ENCODE measurements at places on chromosomes 13 and 19. TPM values are rescaled to one million over a fixed set of nuclear protein-coding genes. Genes with fewer than 3 reads are reported as not detected.

Gene SYNGR4
- not detected for total RNA-seq

GRCh38 chr13:70297189-70297616 lies 189.0 kb upstream of the KLHL1 start:
- no peaks in the 10 kb centered on the region for H3K36me3 ChIP-seq
- H3K27me3 ChIP-seq = no peaks in the 10 kb centered on the region
- H3K27ac ChIP-seq = no peak overlapping the region
- DNase-seq = no peak

GRCh38 chr13:60519496-60519895 lies 122.5 kb downstream of the TDRD3 start:
- DNase-seq = no peak
- H3K4me1 ChIP-seq = no peaks in the 10 kb centered on the region
- peaks cover 4% of the 10 kb centered on the region for H3K36me3 ChIP-seq
- H3K27ac ChIP-seq = no peak overlapping the region

- no peak overlapping the region for H3K4me3 ChIP-seq
- H3K36me3 ChIP-seq = no peaks in the 10 kb centered on the region
- no peaks in the 10 kb centered on the region for H3K27me3 ChIP-seq
- H3K27ac ChIP-seq = no peak overlapping the region
Measured at GRCh38 chr13:65855242-65855805, 1374.8 kb downstream of the PCDH9 start.

- H3K4me3 ChIP-seq = no peak overlapping the region
- no peak overlapping the region for H3K27ac ChIP-seq
- no peaks in the 10 kb centered on the region for H3K36me3 ChIP-seq
Measured at GRCh38 chr13:27379694-27380641, 44.5 kb upstream of the GTF3A start.

- H3K4me3 ChIP-seq = no peak overlapping the region
- H3K27me3 ChIP-seq = no peaks in the 10 kb centered on the region
- no peak overlapping the region for H3K27ac ChIP-seq
- H3K36me3 ChIP-seq = no peaks in the 10 kb centered on the region
Measured at GRCh38 chr13:107753291-107753690, 462.0 kb downstream of the LIG4 start.

- H3K4me3 ChIP-seq = no peak overlapping the region
- no peaks in the 10 kb centered on the region for H3K27me3 ChIP-seq
- H3K36me3 ChIP-seq = no peaks in the 10 kb centered on the region
- H3K27ac ChIP-seq = no peak overlapping the region
- no peak for DNase-seq
Measured at GRCh38 chr19:3357271-3357991, 9.0 kb upstream of the NFIC start.

GRCh38 chr19:7783991-7784423 lies 21.0 kb downstream of the CLEC4M start:
- H3K27me3 ChIP-seq = no peaks in the 10 kb centered on the region
- H3K4me1 ChIP-seq = no peaks in the 10 kb centered on the region
- DNase-seq = no peak
- no peak overlapping the region for H3K4me3 ChIP-seq
- H3K36me3 ChIP-seq = no peaks in the 10 kb centered on the region

Gene GFY
- not detected for total RNA-seq

Gene MUC16
- 0.03 TPM for total RNA-seq

Gene COX7A1
- 127 TPM for total RNA-seq

Gene CGB8
- total RNA-seq = not detected

GRCh38 chr13:96662036-96662435 lies 332.2 kb downstream of the OXGR1 start:
- no peaks in the 10 kb centered on the region for H3K36me3 ChIP-seq
- no peaks in the 10 kb centered on the region for H3K4me1 ChIP-seq
- no peaks in the 10 kb centered on the region for H3K27me3 ChIP-seq
- no peak overlapping the region for H3K4me3 ChIP-seq

Gene SGCG
- total RNA-seq = 3.6 TPM

Gene SRRM5
- 0.51 TPM for total RNA-seq

Gene KRTDAP
- total RNA-seq = not detected

- no peak overlapping the region for H3K27ac ChIP-seq
- H3K36me3 ChIP-seq = no peaks in the 10 kb centered on the region
- no peaks in the 10 kb centered on the region for H3K4me1 ChIP-seq
- DNase-seq = no peak
- H3K27me3 ChIP-seq = no peaks in the 10 kb centered on the region
- H3K4me3 ChIP-seq = no peak overlapping the region
Measured at GRCh38 chr13:77574096-77574495, 38.6 kb downstream of the SCEL start.

DNA sequence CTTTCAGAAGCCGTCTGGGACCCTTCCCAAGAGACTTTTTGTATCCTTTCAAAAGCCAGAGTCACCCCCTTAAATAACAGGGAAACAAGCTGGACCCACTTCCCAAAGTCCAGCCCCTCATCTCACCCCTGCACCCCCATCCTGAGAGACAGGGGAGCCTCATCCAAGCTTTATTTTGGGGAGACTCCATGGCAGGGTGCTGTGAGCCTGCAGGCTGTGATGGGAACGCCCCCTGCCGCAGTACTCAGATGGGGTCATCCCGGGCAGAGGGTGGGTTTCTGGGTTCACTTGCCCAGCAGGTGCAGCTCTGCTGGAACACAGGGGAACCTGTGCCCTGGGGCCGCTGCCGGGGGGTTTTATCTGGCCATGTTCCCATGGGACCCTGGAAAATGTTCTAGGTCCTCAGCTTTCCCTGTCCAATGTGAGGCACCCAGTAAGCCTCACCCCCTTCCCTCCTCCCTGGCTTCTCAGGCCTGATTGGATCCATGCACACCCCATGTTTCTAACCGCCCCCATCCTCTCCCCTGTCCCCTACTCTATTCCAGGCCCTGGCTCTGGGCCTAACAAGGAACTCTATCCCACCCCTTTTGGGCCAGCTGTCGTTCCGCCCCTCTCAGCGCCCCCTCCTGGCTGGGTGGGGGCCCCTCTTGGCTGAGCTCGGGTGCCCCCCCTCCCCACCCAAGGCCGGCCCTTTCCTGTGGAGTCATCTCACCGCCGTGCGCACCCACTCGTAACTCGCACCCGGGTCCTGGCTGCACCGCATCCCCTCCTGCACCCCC lies 1.0 kb downstream of the HIF3A start:
- no peaks in the 10 kb centered on the region for H3K4me1 ChIP-seq
- H3K27ac ChIP-seq = peak overlapping the region; percentile 7
- H3K4me3 ChIP-seq = no peak overlapping the region
- DNase-seq = peak; percentile 88

Gene VSTM1
- total RNA-seq = not detected

Gene SEMA6B
- 32.0 TPM for total RNA-seq

DNA sequence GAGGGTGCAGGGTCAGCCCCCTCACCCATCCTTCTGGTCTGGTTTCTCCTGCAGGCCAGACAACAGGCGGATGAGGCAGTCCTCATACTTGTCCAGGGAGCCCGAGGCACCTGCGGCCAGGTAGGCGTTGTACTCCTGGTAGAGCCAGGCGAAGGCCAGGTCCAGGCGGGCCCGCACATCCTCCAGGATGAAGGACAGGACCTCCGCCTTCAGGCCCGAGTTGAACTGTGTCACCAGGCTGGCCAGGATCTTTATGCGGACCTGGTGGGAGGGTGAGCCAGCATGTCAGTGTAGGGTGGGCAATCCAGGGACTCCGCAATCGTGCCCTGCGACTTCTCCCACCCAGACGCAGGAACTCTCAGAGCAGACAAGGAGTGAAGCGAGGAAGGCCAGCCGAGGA lies 13.8 kb upstream of the RSPH6A start:
- H3K4me1 ChIP-seq = no peaks in the 10 kb centered on the region
- DNase-seq = no peak
- H3K4me3 ChIP-seq = no peak overlapping the region
- H3K27ac ChIP-seq = no peak overlapping the region
- H3K36me3 ChIP-seq = no peaks in the 10 kb centered on the region

Gene PEAK3
- total RNA-seq = 1.5 TPM

GRCh38 chr13:95724252-95724651 lies 47.3 kb downstream of the DNAJC3 start:
- no peak for DNase-seq
- H3K27ac ChIP-seq = no peak overlapping the region
- no peaks in the 10 kb centered on the region for H3K4me1 ChIP-seq
- no peaks in the 10 kb centered on the region for H3K36me3 ChIP-seq
- no peaks in the 10 kb centered on the region for H3K27me3 ChIP-seq

DNA sequence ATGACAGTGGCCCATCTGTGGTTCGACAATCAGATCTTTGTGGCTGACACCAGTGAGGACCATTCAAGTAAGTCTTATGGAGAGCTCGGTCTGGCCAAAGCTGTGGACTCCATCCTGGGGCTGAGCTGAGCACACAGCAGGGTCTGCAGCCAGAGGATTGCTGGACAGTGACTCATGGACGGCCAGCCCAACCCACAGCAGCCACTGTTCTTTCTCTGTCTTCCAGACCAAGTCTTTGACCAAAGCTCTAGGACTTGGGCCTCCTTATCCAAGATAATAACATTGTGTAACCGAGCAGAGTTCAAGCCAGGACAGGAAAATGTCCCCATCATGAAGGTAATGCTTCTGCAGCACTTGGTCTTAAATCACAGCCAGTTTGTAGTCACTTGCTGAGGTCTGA lies 12.4 kb downstream of the ATP12A start:
- peak; percentile 75 for DNase-seq
- no peak overlapping the region for H3K4me3 ChIP-seq
- H3K4me1 ChIP-seq = no peaks in the 10 kb centered on the region

DNA sequence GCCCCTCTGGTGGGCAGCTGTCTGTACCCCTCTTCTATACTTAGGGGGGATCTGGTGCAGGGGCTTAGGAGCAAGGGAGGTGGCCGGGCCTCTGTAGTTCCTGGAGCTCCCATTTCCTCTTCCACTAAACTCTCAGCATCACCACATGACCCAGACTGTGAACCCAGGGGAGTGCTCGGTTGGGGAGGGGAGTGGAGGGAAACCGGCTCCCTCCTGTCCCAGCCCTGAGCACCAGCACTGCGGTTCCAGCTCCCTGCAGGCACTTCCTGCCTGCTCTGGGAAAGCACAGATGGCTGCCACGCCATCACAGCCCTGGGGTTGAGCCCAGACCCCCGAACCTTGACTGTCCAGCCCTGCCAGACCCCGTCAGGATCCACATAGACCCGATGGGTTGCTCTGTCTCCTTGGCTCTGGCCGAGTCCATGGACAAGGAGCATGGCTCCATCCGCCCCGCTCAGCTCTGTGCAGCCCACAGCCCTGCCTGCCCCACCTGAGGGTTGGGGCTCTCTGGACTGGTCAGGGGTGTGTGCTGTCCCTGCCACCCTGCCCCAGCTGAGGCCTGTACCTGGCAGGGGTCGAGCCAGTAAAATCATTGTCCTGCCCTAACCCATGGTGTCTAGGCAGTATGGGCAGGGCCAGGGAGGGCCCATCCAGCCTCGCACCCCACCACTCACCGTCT lies 36.0 kb upstream of the SLC7A10 start:
- H3K4me3 ChIP-seq = no peak overlapping the region
- H3K27ac ChIP-seq = no peak overlapping the region
- no peaks in the 10 kb centered on the region for H3K27me3 ChIP-seq
- H3K4me1 ChIP-seq = no peaks in the 10 kb centered on the region
- no peak for DNase-seq
- H3K36me3 ChIP-seq = no peaks in the 10 kb centered on the region

DNA sequence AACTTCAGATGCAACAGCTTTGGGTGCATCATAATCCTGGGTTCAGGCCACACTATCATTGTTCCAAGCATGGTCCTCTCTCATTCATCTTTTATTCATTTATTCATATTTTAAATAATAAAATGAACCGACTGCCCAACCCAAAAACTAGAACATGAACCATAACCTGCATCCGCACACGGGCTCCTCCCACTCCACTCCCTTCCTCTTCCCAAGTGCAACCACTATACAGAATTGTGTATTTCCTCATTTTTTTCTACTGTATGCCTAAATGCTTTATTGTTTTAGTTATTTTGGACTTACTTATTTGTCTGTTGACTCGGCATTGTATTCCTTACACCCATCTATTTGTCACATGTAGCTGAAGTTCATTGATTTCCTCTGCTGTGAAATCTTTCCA lies 30.7 kb upstream of the POMP start:
- no peaks in the 10 kb centered on the region for H3K27me3 ChIP-seq
- H3K27ac ChIP-seq = no peak overlapping the region
- DNase-seq = no peak
- H3K36me3 ChIP-seq = no peaks in the 10 kb centered on the region
- H3K4me3 ChIP-seq = no peak overlapping the region

Gene ADGRE1
- 1.6 TPM for total RNA-seq

DNA sequence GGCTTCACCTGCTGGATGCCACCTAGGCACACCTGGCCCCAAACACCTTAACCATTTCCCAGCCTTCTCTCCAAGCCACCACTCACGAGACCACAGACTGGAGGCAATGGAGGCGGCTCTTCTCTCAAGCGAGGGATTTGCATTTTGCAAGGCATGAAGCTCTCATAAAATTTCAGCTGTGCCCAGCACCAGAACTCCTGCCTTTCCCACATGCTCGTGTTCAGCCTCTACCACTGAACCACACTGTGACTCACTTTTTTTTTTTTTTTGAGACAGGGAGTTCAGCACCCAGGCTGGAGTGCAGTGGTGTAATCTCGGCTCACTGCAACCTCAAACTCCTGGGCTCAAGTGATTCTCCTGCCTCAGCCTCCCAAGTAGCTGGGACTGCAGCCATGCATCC lies 10.6 kb downstream of the NANOS3 start:
- H3K27ac ChIP-seq = no peak overlapping the region
- no peaks in the 10 kb centered on the region for H3K36me3 ChIP-seq
- no peak overlapping the region for H3K4me3 ChIP-seq
- H3K27me3 ChIP-seq = no peaks in the 10 kb centered on the region
- DNase-seq = no peak

GRCh38 chr13:44818428-44818827 lies 170.8 kb downstream of the NUFIP1 start:
- no peak overlapping the region for H3K27ac ChIP-seq
- H3K27me3 ChIP-seq = no peaks in the 10 kb centered on the region
- DNase-seq = no peak
- H3K4me1 ChIP-seq = no peaks in the 10 kb centered on the region
- H3K4me3 ChIP-seq = no peak overlapping the region

DNA sequence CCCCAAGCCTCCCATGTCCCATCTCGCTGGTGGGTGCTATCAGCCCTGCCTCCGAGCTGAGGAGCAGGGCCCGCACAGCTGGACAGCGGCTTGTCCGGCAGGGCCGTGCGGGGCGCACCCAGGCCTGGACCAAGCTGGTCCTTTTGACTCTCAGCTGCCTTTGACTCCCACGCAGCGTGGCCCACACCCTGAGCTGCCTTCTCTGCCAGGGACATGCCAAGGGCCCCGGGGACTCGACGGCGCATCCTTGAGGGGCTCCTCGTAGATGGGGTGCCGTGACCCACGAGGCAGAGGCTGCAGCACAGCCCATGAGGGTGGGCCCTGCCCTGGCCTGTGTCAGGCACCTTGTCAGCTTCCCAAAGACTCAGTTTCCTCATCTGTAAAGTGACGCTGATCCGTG lies 38.8 kb upstream of the F7 start:
- no peak overlapping the region for H3K27ac ChIP-seq
- H3K36me3 ChIP-seq = no peaks in the 10 kb centered on the region
- DNase-seq = no peak
- H3K4me1 ChIP-seq = no peaks in the 10 kb centered on the region

DNA sequence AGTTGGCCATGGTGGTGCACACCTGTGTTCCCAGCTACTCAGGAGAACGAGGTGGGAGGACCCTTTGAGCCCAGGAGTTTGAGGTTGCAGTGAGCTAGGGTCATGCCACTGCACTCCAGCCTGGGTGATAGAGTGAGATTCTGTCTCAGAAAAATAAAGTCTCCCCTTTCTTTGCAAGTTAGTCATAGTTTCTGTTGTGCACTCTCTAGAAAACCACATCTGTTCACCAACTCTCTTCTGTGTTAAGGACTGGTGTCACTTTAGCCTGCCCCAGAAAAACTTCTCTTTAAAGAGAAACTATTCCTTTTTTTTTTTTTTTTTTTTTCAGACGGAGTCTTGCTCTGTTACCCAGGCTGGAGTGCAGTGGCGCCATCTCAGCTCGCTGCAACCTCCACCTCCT lies 4.9 kb upstream of the CHST8 start:
- H3K27me3 ChIP-seq = no peaks in the 10 kb centered on the region
- no peak overlapping the region for H3K27ac ChIP-seq
- no peak for DNase-seq
- H3K36me3 ChIP-seq = no peaks in the 10 kb centered on the region
- H3K4me1 ChIP-seq = no peaks in the 10 kb centered on the region

All from aorta (tissue), 5 donors.